ENCODE measurements at places on chromosomes 4 and X. TPM values are rescaled to one million over a fixed set of nuclear protein-coding genes. Genes with fewer than 3 reads are reported as not detected.

Gene ATOH1
- not detected for total RNA-seq

- no peak for DNase-seq
Measured at GRCh38 chr4:184814686-184815045, 11.1 kb downstream of the ACSL1 start.

DNA sequence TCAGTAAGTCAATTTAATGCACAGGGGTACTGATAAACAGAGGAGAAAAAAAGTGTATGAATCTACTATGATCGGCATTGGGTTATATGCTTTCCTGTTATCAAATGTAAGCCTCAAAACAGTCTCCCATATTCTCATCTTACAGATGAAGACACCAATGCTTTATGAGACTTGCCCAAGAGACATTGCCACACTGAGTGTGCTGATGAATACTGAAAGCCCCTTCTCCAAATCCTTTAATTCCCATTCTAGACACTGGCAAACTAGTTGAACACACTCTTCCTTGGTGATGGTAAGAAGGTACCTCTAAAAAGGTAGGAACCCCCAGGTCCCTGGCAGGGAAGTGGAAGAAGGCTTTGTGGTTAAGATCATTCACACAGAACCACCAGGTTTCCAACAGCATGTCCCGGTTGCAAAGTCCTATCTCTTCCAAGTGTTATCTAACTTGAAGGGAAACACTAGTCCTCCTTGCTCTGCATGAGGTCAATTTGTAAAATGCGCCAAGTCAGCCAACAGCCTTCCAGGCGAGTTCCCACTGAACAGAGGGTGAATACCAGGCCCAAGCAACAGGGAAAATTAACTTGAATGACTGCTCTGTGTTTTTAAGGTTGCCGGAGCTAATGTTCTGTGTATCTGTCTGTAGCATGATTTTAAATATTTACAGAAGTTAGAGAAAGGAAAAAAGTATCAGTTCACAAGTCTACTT, 5.1 kb downstream of the SETD7 start:
- no peak for DNase-seq

- no peak for DNase-seq
Measured at GRCh38 chr4:109315818-109316217, 13.4 kb upstream of the COL25A1 start.

Gene PTTG2
- total RNA-seq: not detected

- no peak for DNase-seq
Measured at GRCh38 chrX:41005445-41005992, 79.7 kb upstream of the USP9X start.

- DNase-seq: no peak
Measured at GRCh38 chr4:98092833-98093439, 50.3 kb downstream of the STPG2 start.

Gene ANAPC4
- 22.8 TPM for total RNA-seq

GRCh38 chr4:24248674-24249630, 335.4 kb downstream of the DHX15 start:
- no peak for DNase-seq

Gene ANXA10
- not detected for total RNA-seq

DNA sequence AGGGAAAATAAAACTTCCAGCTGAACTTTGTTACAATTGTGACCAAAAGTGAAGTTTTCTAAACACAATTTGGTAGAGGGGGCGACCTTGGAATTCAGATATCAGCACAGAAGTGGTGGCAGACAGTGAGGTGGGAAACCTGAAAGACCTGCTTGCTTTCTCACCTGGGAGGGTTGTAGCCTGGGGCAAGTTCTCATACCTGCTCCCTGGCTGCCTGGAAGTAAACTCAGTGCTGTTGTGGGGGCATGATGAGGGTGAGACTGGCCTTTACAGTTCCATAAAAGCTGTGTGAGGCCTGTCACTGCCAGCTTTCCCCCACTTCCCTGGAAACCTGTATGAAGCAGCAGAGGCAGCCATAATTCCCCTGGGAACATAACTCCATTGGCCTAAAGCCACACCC, 1180.2 kb downstream of the FAM133A start:
- no peak for DNase-seq

Gene CXorf65
- not detected for total RNA-seq

- DNase-seq: no peak
Measured at GRCh38 chr4:163967263-163967662, 472.8 kb downstream of the TMA16 start.

GRCh38 chr4:25919676-25920075, 5.7 kb downstream of the SMIM20 start:
- no peak for DNase-seq

Measured in Panc1 (cell line).